ENCODE measurements at places on chromosomes 4 and X. TPM values are rescaled to one million over a fixed set of nuclear protein-coding genes. Genes with fewer than 3 reads are reported as not detected.

GRCh38 chr4:69759189-69759604 is 1.2 kb downstream of the SULT1B1 start:
- no peak for DNase-seq

DNA sequence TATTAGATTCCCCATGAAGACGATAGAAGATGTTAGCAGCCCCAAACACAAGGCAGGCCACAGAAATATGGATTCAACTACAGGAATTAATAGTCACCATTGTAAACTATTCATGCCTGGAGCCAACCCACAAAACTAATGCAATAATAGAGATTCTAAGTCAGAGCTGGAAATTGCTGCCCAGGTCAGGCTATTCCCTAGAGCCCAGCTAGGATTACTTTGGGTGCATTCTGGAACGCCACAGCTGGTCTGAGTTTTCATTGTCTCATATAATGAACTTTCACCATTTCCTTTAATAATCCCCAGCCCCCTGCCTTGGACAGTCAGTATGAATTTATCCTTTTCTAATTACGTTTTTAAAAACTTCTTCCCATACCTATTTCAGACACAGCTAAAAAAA is 252.6 kb downstream of the PAPSS1 start:
- no peak for DNase-seq

- DNase-seq = peak; percentile 10
Measured at GRCh38 chrX:15242899-15243555, 26.9 kb downstream of the ASB9 start.

GRCh38 chr4:4673070-4673469 is 131.2 kb upstream of the STX18 start:
- DNase-seq = no peak

DNA sequence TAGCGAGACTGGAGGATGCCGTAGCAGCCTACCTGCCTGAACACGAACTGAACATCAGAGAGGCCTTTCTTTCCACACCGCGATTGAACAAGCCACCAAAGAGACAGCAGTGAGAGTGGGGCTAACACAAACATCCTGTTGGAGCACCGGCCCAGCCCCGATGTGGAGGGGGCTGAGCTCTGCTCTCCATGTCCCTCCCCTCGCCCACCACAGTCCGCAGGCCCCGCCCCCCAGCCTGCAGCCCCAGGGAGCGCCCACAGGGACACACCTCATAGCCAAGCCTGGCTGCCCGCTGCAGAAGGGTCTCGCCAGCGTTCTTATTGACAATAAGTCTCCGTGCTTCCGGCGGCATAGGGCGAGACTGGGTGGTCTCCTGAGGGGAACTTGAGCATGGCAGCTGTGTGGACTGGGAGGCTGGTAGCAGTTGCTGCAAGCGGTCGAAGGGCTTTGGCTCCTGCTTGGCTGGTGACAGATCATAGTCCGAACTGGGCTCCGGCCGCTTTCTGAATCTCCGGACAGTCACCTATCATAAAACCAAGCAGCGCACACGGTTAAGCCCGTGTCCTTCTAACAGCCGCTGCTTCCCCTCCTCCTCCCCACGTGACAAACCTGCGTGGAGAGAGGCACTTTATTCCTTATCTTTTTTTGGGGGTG is 35.8 kb downstream of the BCOR start:
- DNase-seq = no peak

GRCh38 chrX:15430076-15430475 is 45.9 kb upstream of the VEGFD start:
- no peak for DNase-seq

DNA sequence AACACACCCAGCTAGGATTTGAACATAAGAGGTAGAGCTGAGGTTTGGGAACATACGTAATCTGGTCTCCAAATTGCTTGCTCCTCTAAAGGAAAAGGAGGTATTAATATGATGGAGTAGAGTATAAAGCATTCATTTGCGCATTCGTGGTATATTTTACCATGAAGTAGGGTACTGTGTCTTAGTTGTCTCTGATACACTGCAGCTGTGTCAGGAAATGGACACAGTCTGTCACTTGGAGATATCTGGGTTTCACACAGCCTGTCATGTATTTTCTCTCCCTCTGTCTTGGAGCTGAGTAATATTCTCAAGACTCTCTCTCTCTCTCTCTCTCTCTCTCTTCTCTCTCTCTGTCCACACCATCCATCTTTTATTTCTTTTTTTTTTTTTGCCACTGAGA is 274.8 kb upstream of the UGT8 start:
- no peak for DNase-seq

DNA sequence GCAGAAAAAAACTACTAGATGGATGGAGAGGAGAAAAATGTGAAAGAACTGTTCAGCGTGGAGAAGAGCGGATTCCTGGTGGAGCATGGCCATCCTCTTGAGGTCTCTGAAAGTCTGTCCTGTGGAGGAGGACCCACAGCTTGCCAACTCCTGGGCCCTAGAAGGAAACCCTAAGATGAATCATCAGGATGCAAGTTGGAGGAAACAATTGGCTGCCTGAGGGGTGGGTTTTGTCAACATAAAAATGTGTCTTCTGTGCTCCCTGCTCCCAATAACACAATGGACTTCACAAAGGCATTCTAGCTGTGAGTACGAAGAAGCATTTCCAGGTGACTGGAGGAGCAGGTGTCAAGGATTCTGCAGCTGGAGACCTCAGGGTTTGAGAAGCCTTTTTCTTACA is 37.2 kb downstream of the CNGA2 start:
- DNase-seq = no peak

DNA sequence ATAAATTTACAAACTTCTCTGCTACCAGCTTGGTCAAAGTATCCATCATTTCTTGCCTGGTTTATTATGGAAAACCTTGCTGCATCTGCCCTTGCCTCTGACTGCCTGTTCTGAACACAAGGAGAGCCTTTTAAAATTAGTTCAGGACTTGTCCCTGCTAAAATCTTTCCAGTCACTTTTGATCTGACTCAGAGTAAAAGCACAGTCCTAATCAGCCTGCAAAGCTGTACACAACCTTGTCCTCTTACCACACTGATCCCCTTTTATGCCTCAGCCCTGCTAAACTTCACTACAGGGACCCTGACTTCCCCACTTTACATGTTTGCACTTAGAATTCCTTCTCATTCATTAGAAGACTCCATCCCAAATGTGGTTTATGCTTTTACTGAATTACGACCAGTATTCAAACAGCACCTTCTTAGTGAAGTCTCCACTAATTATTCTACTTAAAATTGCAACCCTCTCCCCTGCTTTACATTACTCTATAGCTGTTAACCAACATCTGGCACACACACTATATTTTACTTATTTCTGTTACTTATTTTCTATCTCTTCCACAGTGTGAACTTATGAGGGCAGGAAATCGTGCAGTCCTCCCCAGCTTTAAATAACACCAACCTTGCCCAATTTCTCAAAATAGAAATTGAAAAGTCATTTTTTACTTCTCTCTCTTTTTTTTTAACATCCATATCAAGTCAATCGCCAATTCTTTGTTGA is 6.3 kb downstream of the GABRA4 start:
- no peak for DNase-seq

DNA sequence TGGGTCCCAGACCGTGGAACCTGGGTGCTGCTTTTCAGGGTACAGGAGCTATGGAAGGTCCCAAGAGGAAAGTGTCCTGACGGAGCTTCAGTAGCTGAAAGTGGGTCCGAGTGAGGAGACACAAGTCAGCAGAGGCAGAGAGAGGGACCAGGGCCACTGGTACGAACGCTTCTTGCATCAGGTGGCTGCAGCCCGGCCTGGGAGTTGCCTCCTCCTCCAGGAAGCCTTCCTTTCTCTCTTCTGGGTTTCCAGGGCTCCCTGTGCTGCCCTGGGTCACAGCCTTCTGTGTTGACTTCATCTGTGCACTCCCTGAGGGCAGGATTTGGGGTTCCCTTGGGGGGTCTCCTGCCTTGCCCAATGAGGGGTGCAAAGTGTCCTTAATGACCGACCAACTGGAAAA is 94.5 kb downstream of the SORCS2 start:
- DNase-seq = no peak

GRCh38 chr4:8515316-8516060 is 64.7 kb upstream of the GPR78 start:
- no peak for DNase-seq

GRCh38 chrX:35251226-35251625 is 308.6 kb downstream of the FAM47B start:
- no peak for DNase-seq

DNA sequence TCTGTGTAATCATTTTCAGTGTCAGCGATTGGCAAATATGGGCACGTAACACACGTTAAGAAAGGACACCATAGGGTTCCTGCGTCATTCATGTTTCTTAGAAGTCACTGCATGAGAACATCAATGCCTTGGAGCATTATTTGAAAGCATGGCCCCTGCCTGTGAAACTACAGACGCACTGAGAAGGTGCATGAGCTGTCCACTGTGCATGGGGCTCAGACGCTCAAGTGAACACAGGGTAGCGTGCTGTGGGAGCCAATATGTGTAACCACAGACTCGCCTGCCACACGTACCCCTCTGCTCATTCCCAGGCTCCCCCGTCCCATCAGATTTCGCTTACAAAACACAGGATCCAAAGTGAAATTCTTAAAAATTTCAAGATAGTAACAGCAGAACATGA is 6.5 kb downstream of the PPP2R2C start:
- DNase-seq = no peak

- no peak for DNase-seq
Measured at GRCh38 chr4:137934911-137935310, 307.2 kb downstream of the SLC7A11 start.

DNA sequence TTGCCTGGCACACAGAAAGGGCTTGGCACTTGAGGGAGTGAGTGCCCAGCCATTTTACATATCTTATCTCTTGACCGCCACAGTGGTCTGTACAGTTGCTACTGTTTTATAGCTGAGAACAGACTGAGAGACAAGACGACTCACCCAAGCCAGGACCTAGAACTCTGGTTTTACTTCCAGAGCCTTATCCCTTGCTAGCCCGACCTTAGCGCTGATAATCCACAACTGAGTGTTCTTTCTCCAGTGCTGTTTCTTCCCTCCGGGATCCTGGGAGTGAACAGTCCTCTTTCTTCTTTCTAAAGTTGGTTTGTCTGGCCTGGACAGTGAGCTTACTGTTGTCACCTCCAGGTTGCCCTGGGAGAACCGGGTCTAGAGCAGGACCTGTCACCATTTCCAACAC is 52.5 kb upstream of the TADA2B start:
- DNase-seq = no peak

DNA sequence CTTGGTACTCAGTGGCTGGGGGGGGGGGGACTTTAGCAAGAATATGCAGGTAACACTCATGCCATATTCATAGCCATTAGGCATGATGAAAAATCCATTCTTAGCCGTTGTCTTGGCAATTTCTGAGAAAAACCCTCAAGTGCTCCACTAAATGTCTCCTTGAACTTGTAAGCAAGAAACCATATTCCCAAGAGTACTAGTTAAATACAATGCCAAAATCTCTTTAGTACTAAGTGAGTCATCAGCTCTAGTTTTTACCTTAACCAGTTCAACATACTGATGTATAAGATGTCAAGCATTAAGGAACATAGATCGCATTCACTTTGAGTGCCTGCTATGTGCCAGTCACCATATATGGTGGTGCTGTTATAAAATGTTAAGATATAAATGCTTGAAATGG is 27.5 kb downstream of the UBE2D3 start:
- DNase-seq = no peak

DNA sequence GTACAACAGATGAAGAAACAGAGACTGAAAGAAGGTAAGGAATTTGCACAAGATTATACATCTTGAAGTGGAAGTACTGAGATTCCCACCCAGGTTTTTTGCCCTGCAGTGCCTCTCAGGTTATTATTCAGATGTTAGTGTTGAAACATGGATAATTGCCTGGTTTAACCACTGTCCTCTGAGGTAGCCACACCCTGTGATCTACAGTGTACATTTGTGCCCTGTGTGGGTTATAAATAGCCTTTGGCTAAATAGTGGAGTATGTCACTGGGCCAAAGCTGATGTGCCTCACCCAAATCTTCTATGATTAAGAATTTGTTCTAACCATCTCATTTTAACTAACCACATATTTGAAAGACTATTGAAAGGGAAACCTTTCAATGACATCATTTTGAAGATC is 5.4 kb upstream of the ASB5 start:
- no peak for DNase-seq

GRCh38 chr4:138021139-138021830 is 220.9 kb downstream of the SLC7A11 start:
- no peak for DNase-seq

DNA sequence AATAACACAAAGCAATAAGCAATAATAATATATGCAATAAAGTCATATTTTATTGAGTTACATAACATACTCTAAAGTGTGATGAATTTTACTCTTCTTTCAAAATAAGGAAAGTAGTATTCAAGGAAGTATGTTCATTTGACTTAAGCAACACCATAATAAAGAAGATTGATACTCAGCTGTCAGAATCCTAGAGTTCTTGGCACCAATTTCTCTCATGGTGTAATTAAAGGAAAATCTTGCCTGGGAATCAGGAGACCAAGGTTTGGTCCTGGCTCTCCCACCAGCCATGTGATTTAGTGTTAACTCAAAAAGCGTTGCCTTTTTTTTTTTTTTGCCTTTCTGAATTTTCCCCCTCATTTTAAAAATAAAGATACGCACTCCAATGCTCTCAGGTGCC is 17.1 kb downstream of the MYOZ2 start:
- DNase-seq = no peak

DNA sequence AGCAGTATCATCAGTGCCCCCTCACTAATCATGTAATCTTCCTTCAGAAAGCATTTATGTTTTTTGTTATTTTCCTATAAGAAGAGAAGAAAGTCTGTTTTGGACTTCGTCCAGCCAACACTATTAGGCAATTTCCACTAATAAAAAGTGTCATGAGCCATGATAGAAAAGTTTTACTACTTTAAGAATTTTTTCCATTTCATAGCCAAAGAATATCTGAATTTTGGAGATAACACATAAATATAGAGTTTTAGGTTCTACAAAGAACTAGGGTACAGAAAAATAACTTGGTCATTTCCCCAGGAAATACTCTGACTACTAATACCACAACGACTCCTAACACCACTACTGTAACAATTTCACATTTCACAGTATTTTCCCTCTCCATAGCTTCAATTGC is 41.8 kb upstream of the VEGFC start:
- no peak for DNase-seq

DNA sequence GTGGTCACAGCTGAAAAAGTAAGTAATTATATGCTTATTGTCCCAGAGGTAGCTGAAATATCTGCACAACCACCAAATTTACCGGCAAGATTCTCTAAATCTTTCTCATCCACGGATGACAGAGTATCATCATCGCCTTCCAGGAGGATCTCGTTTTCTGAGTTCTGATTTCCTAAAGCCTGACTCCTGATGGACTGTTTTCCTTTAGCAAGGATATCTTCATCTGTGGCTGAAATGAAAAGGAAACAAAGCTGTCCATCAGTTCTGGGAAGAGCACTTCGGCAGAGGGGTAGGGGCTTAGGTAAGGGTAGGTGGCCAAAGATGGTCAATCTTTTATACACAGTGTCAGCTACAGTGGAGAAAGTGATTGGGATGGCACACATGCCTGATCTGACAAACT is 8.7 kb downstream of the MAB21L2 start:
- no peak for DNase-seq

DYNLT3 gene
- 39.7 TPM for polyA plus RNA-seq

TMEM156 gene
- polyA plus RNA-seq = 0.53 TPM

RHOXF2B gene
- not detected for polyA plus RNA-seq

MAGEA9B gene
- not detected for polyA plus RNA-seq

AKAP14 gene
- polyA plus RNA-seq = not detected

BEX5 gene
- 0.87 TPM for polyA plus RNA-seq

SH2D1A gene
- polyA plus RNA-seq = 0.35 TPM

BTC gene
- 7.1 TPM for polyA plus RNA-seq

ADH1A gene
- polyA plus RNA-seq = 0.08 TPM

All from urinary bladder (tissue), 4 donors.